ENCODE measurements at places on chromosomes 4 and X.

- no peak for DNase-seq
Measured at GRCh38 chrX:69319376-69319775, 154.1 kb upstream of the PJA1 start.

GRCh38 chr4:125303058-125303457 lies 11.7 kb upstream of the FAT4 start:
- peak; percentile 67 for DNase-seq

DNA sequence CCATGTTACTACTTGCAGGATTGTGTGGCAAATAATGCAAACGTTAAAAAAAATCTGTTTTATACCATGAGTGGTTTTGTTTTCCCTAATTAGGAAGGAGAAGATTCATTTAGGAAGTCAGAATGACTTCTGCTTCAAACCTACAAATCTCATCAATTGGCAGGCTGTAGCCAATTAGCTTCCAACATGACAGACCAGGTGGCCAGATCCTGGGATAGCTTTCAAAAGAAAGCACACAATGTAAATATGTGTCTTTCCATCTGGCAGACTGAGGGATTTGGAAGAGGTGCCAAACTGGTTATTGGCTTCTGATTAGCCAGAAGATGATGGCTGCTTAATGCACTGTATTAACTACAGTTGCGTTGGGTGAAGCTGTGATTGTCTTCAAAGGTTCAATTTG lies 432.8 kb downstream of the ANKRD50 start:
- DNase-seq = no peak

- DNase-seq = no peak
Measured at GRCh38 chrX:98962996-98963395, 1447.1 kb downstream of the PCDH19 start.

DNA sequence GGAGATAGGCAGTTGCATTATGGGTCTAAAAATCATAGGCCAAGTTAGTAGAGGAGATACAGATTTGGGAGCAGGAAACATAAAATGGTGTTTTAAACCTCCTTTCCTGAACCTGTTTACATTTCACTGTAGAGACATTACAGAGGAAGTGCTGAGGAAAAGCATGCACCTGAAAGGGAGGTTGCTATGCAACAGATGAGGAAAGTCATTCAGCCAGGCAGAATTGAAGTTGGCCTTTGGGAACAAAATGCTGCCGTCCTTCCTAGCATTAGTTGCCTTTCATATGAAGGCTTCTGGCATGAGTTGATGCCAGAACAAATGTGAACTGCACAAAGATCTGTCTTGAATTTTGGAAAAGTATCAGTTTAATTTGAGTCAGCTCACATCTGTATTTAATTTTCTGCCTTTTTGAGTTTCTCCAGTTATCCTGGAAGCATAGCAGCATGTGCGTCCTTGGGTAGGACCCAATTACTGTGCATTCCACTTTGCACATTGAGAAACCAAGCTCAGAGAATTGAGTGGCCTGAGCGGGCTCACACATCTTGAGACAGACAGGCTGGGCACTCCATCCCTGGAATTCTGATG lies 38.2 kb downstream of the MAGED1 start:
- no peak for DNase-seq

DNA sequence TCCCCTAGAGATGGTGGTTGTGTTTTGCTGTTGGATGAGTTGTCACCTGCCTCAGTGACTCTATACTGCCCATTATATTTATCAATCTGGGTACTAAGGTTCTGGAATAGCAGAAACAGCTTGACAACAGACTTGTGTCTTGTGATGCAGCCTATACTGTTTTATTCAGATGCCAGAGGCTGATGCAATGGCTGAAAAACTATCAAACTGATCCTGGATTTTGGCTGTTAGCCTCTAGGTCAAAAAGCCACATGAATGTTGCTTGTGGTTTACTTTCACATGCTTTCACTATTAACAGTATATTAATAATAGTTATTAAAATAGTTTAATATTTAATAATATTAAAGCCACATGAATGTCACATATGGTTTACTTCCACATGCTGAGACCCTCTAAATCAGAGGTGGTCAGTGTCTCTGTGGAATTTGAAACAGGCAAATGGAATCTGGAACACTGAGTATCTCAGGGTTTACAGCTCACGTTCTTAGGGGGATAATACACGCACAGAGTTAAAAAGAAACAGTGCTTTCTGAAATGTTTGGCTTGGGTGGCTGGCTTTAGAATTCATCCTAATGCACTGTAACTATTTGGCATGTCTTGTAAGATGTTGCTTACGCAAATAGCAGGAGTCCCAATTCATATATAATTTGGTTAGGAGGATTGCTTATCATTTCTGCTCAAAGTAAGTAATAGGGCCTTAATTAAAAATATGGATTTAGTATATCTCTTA lies 82.5 kb upstream of the LCORL start:
- no peak for DNase-seq

DNA sequence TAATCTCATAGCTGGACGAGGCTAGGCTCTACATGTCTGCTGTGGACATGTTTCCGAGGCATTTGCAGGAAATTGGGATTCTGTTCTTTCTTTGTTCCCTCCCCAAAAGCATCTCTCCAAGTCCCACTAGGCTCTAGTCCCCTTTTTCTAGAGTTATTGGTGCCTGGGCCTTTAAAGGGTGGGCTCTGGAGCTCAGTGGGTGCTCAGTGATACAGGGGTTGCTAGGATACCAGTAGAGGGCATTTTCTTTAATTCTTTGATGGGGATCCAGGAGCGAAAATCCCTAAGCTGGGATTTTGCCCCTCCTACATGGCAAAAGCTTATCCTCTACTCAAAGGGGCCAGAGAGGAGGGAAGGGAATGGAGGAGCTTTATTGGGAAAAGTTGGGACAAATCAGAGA lies 34.2 kb downstream of the ARHGEF9 start:
- DNase-seq = no peak

DNA sequence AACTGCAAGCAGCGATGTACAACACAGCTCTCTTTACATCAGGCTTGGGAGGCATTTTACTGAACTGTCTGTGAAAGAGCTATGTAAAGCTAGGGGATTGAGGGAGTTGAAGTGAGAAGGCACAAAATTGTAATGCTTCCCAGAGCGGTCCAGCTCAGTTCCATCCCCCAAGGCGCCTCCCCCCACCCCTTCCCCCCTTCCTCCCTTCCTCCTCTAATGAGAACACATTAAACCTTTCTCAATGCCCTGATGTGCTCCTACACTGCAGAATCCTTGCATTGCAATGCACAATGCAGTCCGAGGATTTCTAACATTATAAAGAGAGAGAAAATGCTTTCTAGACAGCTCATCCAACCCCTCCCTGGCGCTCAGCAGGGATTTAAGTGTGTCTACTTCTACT lies 73.9 kb downstream of the CXXC4 start:
- no peak for DNase-seq

DNA sequence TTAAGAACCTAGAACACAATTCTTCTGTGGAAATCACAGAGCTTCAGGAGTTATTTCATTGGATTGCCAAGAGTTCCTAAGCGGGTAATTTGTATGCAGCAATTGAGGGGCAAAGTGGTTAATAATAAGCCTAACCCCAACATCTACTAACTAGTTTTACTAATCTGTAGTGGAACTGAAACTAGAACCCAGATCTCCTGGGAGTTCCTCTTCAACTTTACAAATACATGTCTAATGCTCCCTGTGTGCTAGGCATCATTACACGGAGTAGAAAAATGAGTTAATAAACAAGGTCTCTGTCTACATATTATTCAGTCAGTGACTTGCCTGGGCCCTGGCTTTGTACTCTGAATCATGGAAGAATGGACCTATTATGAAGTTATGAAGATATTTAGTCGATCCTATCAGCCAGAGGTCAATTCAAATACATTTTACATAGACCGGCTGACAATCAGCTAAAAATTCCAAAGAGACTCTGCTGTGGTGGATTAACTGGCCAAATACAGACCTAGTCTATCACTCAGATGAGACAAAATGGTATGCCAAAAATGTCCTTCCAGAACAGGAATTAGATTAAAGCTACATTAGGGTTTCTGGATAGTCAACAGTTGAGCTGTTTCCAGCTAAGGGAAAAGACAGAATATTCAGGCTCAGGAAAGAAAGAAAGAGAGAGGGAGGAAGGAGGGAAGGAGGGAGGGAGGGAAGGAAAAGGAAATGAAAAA lies 326.0 kb downstream of the FBXW7 start:
- no peak for DNase-seq

- DNase-seq = no peak
Measured at GRCh38 chr4:78687818-78688217, 88.3 kb upstream of the BMP2K start.

DNA sequence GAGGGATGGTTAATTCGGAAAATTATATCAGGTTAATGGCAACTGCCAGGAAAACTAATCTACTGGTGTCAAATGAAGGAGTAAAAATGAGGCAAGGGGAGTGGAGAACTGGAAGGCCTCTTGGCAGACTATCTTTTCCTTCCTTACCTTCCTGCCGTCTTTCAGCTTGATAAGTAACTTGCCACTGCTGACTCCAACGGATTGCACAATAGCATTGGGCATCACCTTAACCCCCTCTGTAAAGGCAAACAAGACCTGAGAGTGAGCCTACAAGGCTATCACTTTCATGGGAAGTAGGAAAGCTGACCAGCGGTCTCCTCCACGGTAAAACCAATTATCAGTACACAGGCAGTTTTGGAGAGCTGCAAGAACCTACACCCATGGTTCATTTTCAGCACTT lies 26.2 kb upstream of the ELF4 start:
- no peak for DNase-seq

- no peak for DNase-seq
Measured at GRCh38 chrX:110419512-110419911, 60.9 kb downstream of the RTL9 start.

DNA sequence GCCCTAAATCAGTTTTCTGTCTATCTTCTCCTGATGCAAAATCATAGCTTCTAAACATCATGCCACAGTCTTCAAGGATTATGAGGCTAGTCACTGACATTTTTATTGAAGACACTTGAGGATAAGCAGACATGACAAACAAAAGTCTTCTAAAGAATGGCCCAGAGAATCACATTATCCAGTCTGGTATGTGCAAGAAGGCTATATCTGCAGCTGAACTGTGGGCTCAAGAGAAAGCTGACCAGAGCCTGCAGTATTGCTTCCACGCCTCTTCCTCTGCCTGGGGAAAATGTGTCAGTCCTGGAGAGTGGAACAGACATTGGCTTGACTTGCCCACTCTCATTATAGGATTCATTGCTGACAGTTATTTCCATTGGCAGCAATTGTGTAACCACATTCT lies 553.5 kb downstream of the SPOCK3 start:
- no peak for DNase-seq

- peak; percentile 3 for DNase-seq
Measured at GRCh38 chr4:173367285-173367684, 3.5 kb upstream of the SAP30 start.

- no peak for DNase-seq
Measured at GRCh38 chr4:183171484-183172267, 72.6 kb downstream of the WWC2 start.

DNA sequence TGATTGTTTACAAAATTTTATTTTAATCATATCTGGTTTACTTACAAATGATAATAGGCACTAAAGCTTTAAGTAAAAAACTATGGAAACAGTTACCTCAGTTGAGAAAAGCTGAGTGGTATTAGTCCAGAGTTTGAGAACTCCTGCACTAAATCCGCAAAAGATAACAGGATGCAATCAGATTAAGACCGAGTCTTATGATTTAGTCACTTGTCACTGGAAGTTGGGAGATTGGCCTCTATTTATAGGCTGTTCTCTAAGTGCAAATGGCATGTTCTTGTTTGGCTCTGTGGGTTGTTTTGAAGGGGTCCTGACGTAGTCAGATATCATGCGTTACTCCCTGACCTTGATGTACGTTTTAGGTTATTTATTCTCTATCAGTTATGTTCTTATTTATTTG lies 6.3 kb downstream of the GPAT3 start:
- DNase-seq = no peak

GRCh38 chrX:3576886-3577501 lies 136.5 kb downstream of the PRKX start:
- DNase-seq = peak; percentile 75

- DNase-seq = no peak
Measured at GRCh38 chr4:184053434-184053833, 148.3 kb downstream of the STOX2 start.

DNA sequence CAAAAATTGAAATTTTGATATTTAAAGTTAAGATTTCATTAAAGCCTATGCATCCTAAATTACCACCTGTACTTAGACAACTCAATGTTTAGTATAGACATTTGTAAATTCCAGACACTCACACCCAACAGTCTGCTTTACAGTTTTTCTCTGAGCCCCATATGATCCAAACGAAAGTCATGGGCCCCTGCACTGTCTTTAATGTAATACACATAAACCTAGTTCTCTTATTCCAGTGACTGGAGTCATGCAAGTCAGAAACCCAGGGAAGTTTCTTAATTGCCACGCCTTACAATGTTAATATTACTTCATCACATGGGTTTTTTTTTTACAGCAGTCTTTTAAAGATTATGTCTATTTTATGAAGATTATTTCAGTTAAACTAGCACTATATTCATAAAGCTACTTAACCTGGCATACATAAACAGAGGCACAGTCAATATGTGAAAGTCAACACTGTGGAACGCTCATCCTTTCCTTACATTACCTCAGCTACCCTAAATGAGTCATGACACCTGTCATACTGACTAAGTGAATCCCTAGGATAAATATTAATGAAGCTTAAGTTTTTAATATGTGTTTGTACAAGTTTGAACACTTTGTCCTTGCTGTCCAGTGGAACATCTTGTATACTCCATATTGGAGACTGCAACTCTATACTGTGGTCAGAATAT lies 67.7 kb upstream of the H2AZ1 start:
- DNase-seq = peak; percentile 4

DNA sequence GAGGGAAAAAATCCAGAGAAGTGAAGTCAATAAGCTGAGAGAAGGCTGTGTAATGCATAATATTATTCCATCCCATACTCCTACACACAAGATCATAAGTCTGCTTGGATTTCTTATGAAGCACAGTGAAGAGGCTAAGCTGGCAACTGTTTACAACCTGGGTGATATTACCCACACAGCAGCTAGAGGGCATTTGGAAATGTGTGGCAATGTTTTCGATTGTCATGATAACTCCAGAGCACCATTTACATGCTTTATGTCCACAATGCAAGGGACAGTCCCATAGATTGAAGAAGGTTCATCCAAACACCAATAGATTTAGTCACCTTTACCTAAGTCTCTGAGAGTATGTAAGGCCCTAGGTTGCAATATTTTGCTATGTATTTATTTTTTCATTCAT lies 412.2 kb downstream of the PPP3CA start:
- peak; percentile 6 for DNase-seq

DNA sequence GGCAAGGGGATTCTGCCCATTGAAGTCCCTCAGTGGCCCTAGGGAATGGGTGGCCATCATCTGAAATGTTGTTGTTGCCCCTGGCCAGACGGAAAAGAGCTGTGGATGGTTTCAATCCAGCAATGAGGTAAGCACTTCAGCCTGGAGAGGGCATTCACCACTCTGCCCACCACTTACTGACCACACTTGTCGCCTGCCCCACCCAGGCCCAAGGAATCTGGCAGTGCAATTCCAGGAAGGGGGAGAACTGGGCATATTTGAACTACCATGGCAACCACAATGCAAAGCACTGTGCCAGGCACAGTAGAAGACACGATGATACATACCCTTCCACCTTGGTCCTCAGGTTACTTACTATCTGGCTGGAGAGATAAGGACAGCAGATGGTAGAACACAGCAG lies 161.6 kb downstream of the PDGFRA start:
- DNase-seq = no peak
